ENCODE measurements at places on chromosomes 1 and 21.

DNA sequence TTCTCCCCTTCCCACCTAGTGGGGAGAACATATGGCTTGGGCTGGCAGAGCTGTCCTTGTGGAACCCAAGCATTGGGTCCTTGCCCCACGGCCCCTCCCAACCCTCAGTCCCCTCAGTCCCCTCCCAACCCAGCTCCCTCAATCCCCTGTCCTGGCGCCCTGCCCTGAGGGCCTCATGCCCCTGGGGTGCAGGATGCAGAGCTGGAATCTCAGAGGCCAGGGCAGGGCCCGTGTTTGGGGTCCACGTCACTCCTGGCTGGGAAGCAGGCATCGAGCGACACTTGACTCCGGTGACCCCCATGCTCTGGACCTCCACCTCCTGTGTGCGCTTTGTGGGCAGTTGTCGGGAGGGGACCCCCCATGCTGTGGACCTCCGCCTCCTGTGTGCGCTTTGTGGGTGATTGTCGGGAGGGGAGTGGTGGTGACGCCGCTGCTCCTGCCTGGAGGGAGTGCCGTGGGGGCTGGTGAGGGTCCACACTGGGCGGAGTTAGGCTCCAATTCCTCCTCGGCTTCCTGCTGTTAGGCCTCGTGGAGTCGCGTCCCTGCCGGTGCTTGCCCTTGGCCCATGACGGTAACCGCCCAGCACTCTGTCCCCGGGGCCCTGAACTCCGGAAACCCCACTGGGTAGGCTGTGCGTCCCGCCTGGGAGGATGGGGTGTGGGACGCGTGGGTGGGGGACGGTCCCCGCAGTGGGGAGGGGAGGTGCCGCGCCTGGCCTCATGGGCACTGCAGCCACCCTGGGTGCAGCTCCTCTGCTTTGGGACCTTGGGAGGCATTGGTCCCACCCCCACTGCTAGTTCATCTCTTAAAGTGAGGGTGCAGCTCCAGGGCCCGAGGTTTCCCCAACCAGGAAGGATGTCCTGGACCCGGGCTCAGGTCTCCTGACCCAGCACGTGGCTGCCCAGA lies 31.2 kb downstream of the SLX9 start:
- DNase-seq, result no peak

- peak; percentile 28 for DNase-seq
Measured at GRCh38 chr21:37367703-37368540, 1.3 kb downstream of the DYRK1A start.

DNA sequence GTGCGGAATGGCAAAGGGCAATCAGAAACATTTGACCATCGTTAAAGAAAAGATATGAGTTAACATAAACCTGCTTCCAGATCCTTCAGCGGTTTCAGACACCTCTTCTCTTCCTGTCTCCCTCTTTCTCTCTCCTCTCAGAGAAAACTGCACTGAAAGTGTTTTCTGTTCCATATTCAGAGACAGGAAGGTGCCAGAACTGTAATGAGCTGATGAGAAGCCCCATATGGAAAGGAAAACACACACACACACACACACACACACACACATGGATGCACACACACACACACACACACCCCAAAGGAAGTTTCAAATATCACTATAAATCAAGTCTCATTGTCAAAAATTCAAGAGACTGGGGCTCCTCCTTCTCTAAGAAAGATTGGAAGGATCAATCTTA lies 515.5 kb downstream of the NUF2 start:
- no peak for DNase-seq

GRCh38 chr21:26119906-26120305 lies 50.7 kb downstream of the APP start:
- no peak for DNase-seq

GRCh38 chr1:180778782-180779398 lies 133.8 kb upstream of the KIAA1614 start:
- no peak for DNase-seq
